Transverse colon (tissue), 4 donors: ENCODE measurements at places on chromosomes 13 and 19. TPM values are rescaled to one million over a fixed set of nuclear protein-coding genes. Genes with fewer than 3 reads are reported as not detected.
A peak's percentile ranks its signal among the peaks of the same experiment; 100 is the strongest.

Gene B3GLCT
- 5.2 TPM for total RNA-seq

Gene SLC8A2
- 4.6 TPM for total RNA-seq

Gene SIGLEC5
- not detected for total RNA-seq

DNA sequence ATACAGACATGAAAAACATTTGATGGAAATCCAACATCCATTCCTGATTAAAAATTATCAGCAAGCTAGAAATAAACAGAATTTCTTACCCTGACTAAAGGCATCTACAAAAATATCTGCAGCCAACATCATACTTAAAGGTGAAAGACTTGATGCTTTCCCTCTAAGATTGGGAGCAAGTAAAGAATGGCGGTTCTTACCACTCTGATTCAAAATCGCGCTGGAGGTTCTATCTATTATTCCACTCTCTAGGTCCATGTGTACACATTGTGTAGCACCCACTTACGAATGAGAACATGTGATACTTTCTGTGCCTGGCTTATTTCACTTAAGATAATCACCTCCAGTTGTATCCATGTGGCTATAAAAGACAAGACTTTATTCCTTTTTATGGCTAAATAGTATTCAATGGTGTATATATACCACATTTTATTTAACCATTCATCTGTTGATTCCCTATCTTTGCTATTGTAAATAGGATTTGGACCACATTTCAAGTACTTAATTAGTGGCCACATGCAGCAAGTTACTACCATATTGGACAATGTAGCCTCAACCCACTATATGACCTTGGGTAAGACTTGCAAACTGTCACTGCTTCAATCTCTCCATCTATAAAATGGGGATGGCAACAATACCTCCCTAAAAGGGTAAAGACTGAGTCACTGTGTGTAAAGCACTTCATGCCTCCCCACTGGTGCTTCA, 38.4 kb upstream of the CYP2A7 start:
- no peak for DNase-seq

GRCh38 chr13:109836629-109837607, 50.5 kb upstream of the IRS2 start:
- peak; percentile 66 for DNase-seq

DNA sequence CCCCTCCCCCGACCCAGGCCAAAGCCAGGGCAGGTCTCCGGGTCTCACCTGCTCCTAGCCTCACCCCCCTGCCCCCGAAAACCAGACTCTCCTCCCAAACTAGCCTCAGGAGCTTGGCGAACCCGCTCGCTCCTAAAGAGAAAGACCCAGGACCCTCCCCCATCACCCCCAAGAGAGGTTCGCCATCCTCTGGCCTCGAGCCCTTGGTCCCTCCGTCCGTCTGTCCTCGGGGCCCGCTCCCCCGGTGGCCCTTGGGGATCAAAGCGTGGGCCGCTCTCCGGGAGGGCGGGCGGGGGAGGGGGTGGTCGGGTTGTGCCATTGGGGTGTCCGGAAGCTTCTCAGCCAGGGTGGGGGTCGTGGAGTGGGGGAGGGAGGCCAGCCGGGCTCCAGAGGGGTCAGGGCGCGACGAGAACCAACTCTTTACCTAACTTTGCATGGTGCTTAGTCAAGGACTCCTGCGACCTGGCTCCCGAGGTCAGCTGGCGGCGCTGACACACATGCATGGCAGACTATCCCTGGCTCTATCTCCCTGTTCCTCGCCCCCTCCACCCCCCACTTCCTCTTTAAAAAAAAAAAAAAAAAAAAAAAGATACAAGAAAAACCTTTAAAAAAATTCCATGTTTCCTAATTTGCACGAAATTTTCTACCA, 15.6 kb downstream of the SMIM24 start:
- no peak for DNase-seq

- no peak for DNase-seq
Measured at GRCh38 chr13:80251403-80251802, 89.5 kb downstream of the SPRY2 start.

DNA sequence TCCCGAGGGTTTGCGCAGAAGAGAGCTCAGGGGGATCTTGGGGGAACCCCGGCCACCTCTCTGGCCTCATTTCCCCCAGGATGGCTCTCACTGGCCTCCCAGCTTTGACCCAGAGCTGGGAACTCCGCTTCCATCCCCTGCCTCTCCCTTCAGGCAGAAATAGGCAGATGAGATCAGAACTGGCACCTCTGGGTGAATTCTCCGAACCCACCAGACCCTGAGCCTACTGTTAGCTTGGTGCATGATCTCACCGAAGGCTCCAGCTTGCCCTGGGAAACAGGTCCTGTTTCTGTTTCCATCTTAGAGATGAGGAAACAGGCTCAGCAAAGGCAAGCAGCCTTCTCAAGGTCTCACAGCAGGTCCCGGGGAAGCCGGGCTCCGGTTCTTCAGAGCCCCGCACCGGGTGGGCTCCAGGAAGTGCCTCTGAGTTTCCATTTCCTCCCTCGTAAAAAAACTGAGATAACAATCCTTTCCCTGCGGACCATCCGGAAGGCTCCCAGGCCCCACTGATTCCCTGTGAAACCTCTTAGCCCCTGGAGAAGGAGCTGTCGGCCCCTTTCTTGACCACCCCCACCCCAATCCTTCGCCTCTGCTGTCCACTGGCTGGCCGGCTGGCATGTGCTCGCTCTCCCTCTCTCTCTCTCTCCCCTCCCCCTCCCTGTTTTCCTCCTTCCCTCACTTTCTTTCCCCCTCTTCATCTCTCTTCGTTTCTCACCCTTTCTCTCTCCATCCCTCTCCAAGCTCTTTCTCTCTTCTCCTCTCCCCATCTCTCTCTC, 2.1 kb downstream of the NECTIN2 start:
- DNase-seq: no peak

DNA sequence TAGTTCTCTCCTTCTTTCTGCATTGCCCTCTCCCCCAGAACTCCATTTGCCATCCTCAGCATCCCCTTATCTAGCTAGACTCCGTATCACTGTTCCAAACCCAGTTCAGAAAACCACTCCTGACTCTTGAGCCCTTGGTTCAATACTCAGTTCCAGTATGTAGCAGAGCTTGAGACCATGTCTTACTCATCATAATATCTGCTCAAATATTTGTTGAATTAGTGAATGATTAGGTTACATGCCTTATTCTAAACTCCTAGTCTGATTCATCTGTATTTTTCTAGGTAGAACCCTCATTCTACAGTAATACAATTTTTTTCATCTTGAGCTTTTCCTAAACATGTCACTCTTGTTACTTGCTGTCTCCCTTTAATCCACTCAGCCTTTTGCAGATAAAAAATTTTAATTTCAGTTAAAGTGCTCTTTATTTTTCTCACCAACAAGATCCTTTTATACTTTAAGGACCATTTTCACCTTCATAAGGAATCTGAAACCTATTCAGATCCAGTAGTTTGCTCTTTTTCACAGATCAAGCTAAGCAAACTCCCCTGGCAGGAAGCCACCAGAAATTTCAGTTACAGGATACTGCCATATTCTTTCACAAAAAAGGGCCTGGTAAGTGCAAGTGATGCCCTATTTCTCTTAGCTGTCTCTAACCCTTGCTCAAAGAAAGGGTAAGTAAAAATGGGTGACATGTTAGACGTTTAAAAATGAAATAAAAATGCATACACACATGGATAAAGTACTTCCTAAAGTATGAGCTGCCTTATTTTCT, 23.1 kb upstream of the INTS6 start:
- no peak for DNase-seq
